ENCODE measurements at places on chromosomes 3 and 15.
A peak's percentile ranks its signal among the peaks of the same experiment; 100 is the strongest.

GRCh38 chr3:9067352-9067975 lies 104.2 kb upstream of the RAD18 start:
- no peak for DNase-seq

- no peak for DNase-seq
These were observed 13.5 kb downstream of the OCA2 start for GRCh38 chr15:28085489-28086174.

DNA sequence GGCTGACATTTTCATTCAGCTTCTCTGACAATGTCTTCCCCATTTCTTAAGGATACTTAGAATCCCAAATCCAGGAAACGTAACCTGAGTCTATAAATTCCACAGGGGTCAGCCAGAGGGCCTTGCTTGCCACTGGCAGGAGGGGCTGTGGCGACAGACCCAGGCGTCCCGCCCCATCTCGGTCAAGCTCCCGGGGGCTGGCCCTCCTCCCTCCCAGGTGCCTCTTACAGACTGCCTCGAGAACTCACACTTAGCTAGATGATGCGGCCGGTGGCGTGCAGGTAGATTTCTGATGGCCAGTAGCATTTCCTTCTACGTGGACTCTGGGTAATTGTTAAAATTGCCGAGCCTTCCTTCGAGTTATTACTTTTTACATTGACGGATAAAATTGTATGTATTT lies 172.5 kb downstream of the NSMCE3 start:
- DNase-seq: no peak

DNA sequence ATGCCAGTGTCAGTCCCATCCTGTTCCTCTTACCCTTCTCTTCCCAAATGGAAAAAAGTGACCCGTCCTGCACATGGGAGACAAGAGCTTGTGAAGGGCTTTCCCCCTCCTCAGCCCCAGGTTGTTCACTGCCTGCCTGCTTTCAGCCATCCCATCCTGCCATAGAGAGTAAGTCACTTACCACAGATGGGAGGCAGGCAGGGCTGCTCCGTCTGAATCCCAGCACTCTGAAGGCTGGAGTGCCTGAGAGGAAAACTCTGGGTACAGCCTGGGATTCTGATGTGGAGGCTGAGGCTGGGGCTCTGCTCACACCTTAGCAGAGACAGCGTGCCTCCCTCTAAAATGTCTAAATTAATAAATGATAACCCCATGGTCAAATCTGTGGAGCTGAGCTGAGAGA lies 14.8 kb downstream of the CPNE4 start:
- DNase-seq: no peak

- DNase-seq: no peak
These were observed 32.3 kb downstream of the SRP14 start for GRCh38 chr15:40006646-40007045.

DNA sequence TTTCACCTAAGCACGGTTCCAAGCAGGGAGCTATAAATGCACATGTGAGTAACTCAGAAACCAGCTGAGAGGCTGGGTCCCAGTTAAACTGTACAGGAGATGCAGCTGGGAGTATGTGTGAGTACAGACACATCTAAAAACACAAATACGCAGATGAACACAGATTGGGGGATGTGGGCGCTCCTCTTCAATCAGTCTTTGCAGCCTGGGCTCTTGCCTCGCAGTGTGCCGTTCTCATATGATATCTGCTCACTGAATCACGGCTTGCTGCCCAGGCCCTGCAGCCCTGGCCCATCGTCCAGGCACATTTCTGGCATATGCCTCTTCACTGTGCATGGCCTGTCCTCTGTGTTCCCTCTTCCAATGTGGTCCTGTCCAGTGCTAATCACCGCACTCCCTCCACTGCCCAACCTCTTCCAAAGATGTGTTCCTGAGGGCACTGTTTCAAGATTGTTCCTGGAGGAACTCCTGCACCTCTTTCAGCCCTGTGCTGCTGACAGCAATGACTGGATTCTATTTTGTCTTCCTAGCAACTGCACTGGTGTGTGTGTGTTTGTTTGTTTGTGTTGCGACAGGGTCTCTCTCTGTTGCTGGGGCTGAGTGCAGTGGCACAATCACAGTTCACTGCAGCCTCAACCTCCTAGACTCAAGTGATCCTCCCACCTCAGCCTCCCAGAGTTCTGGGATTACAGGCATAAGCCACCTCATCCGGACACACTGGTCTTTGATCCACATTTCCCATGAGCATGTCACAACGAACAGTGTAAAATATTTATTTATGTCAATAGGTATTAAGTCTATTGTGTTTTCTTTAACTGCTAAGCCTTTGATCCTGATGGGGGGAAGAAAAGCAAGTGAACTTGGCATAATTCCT lies 17.0 kb downstream of the CA12 start:
- DNase-seq: no peak

GRCh38 chr3:38130631-38131065 lies 6.3 kb downstream of the ACAA1 start:
- DNase-seq: no peak

- DNase-seq: no peak
These were observed 106.4 kb downstream of the PTPRG start for GRCh38 chr3:61667814-61668213.

DNA sequence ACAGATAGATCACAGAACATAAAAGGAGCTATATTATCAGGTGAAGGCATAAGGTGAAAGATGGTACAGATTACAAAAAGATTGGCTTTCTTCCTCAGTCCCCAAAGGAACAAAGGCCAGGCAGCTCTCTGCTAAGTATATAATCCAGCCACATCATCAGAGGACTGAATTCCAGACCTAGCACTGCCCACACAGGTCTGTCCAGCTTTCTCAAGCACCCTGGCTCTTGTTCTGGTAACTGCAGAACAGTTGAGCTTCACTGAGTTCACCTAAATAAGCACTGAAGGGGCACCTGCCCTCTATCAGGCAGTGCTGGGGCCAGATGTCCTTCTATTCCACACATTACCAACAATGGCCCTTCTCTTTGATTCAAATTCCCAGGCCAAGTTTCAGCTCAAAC lies 6.3 kb downstream of the DUOXA1 start:
- DNase-seq: no peak

- DNase-seq: no peak
These were observed 1108.3 kb downstream of the ROBO1 start for GRCh38 chr3:78659386-78659987.

- no peak for DNase-seq
These were observed 142.7 kb downstream of the ULK4 start for GRCh38 chr3:41819236-41819635.

DNA sequence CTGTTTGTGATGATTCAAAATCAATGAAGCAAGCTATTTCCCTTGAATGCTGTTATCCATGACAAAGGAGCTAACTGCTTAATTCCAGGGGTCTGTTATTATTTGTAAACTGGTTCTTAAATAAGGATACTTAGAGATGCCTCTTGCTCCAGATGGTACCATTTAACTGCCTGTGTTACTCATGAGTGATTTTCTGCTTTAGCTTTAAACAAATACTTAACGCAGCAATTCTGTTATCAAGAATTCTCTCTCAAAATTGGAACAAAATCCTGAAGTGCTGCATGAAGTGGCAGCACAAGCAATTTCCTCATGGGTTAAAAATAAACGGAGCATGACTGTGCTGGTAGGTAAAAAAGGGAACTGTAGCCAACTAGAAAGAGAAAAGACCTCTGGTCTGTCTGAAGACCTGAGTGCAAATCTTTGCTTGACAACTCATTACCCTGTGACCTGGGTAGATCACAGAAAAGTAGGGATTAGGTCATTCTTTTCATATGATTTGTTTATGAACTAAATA lies 62.5 kb upstream of the GBE1 start:
- DNase-seq: no peak

- no peak for DNase-seq
These were observed 62.8 kb downstream of the OTOL1 start for GRCh38 chr3:161559177-161559998.

DNA sequence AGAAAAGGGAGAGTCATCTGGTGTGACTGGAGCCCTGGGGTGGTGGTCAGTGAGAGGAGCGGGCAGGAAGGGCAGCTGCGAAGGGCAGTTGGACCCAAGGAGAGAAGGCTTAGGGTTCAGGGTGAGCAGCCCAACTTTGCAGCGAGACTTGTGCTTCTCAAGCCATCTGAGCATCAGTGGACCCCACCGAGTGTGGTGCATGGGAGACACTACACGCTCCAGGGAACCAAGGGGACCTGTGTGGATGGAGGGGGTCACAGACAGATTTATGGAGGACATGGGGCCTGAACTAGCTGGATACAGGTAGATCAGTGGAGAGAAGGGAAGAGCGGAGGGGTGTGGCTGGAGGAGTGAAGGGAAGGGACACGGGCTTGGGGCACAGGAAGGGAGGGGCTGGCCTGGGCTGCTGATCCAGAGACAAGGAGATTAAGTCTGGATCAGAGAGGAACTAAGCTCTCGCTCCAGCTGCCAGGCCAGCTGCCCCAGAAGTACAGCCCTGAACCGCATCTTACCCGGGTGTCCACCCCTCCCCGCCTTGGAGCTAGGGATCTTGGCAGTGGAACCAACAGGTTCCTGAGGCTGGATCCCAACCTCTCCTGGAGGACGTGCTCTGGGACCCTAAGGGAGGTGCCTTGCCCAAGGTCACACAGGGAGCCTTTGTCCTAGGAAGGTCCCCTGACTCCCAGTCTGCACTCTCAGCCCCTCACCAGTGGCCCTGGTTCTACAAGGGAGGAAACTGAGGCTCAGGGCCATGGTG lies 120.5 kb downstream of the CORO2B start:
- no peak for DNase-seq

- no peak for DNase-seq
These were observed 125.2 kb downstream of the TUSC7 start for GRCh38 chr3:116834816-116835215.

GRCh38 chr3:83122774-83123350 lies 1361.4 kb upstream of the GBE1 start:
- DNase-seq: no peak

GRCh38 chr15:101175401-101175800 lies 76.4 kb downstream of the CHSY1 start:
- DNase-seq: no peak

DNA sequence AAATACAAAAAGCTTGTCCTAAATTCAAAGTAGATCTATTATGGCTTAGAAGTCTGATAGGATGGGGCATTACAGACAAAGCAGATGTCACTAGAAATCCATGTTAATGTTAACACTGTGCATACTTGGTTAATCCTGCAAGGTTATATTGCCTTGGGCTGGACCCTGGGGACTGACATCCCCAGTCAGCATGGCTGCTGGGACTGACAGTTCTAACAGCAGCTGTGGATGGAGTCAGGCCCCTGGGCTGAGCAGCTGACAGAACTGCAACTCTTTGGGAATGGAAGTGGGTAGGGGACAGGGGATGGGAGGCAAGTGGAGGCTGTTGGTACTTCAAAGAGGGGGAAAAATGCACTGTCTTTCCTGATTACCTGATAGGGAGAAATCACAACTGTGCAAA lies 7.5 kb downstream of the P2RY1 start:
- DNase-seq: no peak

DNA sequence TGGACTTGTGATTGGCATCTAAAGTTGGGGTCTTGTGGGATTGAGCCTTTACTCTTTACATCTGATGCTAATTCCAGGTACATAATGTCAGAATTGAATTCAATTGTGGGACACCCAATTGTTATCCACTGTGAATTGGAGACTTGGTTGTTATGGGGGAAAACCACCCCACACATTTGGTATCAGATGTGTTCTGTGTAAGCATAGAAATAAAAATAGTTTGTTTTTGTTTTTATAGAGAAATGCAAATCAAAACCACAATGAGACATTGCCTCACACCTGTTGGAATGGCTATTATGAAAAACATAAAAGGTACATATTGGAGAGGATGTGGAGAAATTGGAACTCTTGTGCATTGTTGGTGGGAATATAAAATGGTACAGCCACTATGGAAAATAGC lies 58.5 kb downstream of the CPA3 start:
- no peak for DNase-seq

DNA sequence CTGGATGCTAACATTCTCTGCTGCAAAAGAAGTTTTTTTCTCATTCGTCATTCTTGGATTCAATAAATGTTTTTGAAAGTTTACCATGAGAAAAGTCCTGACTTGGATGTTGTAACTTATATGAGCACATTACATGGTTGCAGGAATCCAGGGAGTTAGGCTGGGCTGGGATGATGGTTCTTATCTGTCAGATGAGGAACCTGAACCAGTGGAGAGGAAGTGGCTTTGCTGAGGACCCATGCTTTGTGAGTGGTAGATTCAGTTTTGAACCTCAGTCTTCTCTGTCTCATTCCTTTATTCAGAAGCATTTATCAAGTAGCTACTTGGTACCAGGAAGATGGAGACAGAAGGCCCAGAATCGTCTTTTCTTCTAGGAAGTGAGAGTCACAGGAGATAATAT lies 3.7 kb upstream of the GASK1A start:
- DNase-seq: no peak

GRCh38 chr3:29311795-29312194 lies 30.9 kb downstream of the RBMS3 start:
- no peak for DNase-seq

GRCh38 chr15:67542420-67543347 lies at the start of gene MAP2K5:
Gene MAP2K5 (plus strand): TSS chr15:67542703. CDS start chr15:67543336, 633 bp downstream.
- DNase-seq: peak; percentile 19

GRCh38 chr3:33145221-33145900 lies 31.5 kb downstream of the CRTAP start:
- no peak for DNase-seq

DNA sequence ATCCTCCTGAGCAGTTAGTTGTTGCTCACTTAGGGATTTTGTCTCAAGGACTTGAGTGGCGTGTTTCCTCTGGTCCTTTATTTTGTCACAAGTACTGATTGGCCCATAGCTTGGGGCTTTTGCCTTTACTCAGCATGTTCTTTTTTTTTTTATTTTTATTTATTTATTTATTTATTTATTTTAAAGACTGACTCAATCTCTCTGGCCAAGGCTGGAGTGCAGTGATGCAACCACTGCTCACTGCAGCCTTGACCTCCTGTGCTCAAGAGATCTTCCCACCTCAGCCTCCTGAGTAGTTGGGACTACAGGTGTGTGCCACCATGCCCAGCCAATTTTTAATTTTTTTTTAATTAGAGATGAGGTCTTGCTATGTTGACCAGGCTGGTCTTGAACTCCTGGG lies 223.9 kb upstream of the TPM1 start:
- DNase-seq: no peak

GRCh38 chr15:98395974-98396610 lies 252.2 kb upstream of the IGF1R start:
- no peak for DNase-seq
